ENCODE measurements at places on chromosomes 5 and 9.

GRCh38 chr5:74085782-74086181, 459.8 kb downstream of the ARHGEF28 start:
- DNase-seq: no peak

DNA sequence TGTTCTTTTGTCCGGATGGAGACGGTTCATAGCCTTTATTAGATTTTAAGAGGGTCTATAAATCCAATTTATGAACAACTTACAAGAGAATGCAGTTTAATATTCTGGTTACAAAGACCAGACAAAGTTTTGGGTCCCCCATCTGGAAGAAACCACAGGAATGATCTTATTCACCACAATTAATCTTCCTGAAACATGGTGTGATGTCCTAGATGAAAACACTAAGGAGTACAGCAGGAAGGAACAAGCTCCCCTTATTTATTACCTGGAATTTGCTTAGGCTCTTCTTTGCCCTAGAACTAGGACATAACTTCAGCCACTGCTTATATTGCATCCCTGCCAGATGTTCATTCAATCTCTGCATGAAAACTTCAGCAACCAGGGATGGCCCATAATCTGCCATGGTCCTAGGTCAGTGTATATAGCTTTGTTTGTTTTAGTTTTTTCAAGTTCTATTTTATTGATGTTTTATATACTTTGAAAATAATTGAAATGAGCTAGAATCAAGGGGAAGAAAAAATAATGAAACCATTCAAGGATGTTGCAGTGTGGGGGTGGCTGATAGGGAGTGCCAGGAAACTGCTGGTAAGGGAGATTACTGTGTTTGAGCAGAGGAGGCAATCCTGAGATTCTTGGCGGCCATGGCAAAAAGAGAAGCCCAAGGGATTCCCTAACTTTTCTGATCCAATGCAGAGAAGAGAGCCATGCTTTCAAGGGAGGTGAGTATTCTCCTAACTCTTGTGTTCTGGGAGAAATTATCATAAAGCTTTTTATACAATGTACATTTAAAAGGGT, 16.8 kb downstream of the TXNDC8 start:
- DNase-seq: no peak

GRCh38 chr5:157106630-157107461, 2.0 kb downstream of the HAVCR2 start:
- DNase-seq: no peak

DNA sequence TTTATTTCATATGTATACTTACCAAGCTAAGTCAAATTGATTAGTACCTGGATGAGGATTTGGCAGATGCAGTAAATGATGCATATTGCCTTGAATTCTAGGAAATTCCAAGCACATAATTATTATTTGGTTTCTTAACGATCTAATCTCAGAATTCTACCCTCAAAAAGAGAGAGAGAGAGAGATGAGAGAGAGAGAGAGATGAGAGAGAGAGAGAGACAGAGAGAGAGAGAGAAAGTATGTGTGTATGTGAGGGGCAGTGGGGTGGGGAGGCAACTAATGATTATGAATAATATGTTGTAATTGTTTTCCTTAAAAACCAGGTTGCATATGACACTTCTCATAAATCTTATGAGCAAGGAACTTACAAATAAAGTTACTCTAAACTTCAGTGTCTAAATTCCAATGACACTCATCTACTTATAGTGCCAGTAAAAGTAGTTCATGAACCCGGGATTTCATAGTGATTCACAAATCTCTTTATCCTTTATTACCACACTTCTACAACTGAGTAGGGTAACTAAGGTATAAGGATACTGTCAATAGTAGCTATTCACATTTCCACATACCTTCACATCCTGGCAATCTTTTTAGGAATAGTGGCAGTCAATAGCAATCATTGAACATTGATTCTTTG, 60.5 kb upstream of the EDIL3 start:
- no peak for DNase-seq

- no peak for DNase-seq
Observed at GRCh38 chr9:114002986-114003350, 75.1 kb downstream of the AMBP start.

- DNase-seq: no peak
Observed at GRCh38 chr9:98635374-98635773, 73.4 kb downstream of the GABBR2 start.

DNA sequence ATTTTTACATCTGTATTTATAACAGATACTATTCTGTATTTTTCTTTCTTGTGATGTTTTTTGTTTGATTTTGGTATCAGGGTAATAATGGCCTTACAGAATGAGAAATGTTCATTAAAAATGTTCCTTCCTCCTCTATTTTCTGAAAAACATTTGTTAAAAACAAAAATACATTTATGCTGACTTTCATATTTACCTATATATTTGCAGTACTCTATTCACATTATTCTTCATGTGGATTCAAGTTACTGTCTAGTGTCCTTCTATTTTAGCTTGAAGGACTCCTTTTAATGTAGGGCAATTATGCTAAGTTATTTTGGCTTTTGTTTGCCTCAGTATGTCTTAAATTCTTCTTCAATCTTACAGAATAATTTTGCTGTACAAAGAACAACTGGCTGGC, 5.1 kb downstream of the CCDC112 start:
- DNase-seq: no peak

GRCh38 chr5:14445013-14445412, 136.6 kb upstream of the OTULINL start:
- DNase-seq: no peak

DNA sequence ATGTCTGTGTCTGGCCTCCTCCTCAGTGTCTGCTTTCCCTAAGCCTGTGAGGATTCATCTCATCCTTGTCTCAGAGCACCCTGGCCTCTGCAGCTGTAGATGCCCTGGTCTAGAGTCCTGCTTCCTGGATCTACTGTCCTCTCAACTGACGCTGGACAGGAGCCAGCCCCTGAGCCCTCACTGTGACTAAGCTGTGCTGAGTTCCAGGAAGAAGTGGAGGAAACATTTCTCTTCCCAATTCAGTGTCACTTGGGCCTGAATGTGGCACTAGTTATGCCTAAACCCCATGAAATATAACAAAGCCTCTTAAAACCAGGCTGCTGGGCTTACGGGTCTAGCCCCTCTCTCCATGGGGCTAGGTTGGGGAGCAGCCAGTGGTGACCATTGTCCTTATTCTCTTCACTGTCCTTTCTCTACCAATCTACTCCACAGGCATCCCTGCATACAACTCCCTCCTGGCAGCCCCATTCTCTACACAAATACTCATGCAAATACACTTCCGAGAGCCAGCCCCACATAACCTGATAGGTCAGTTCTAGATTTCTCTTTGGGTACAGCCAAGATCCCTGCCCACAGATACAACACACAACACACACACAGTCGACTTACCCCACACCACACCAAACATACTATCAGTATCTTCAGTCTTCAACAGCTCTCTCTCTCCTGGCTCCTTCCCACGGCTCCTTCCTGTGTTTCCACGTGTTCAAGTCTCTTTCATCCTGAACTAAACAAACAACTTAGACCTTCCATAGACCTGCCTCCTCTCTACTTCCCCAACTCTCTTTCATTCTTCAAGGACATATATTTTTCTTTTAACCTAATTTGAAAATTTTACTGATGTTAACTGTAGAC, 220.8 kb downstream of the SNX18 start:
- DNase-seq: no peak

DNA sequence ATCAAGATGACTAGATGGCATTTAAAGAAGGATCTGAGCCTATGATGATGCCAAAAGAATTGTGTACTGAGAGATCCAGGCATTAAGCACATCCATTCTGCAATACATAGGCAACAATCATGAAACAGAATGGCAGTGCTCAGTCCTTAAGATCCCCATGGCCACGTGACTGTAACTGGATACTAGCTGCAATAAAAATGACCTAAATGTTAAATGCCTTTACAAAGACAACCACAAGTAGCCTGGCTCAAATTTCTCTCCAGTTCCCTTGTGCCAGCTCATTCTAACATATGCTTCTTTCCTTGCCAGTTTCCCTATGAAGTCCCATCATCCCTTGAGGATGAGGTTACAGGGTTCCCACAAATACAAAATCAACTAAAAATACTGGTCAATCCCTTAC, 148.3 kb upstream of the GHR start:
- no peak for DNase-seq

- DNase-seq: no peak
Observed at GRCh38 chr5:176667637-176668036, 20.4 kb downstream of the TSPAN17 start.

DNA sequence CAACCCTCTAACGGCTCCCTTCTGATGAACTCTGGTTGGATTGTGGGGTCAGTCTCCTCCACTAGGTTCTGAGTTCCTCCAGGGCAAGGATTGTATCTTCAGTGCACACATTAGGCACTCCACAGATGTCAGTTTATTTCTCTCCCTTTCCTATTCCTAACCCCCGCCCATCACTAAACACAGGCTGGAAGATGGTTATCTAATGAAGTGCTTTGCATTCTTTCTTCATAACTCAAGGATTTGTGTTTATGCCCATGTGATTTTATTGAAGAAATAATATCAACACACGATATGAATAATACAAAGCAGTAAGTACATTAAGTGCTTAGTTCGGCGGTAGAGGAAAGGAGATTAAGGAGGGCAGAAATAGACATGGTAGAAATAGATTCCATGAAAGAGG, 4.4 kb upstream of the CREBRF start:
- DNase-seq: no peak

GRCh38 chr5:39055027-39055767, 19.0 kb downstream of the RICTOR start:
- DNase-seq: no peak
